ENCODE measurements at places on chromosomes 3 and 15. TPM values are rescaled to one million over a fixed set of nuclear protein-coding genes. Genes with fewer than 3 reads are reported as not detected.

The CDHR4 gene
- under 0.01 TPM for total RNA-seq

The CCDC13 gene
- total RNA-seq: 1.1 TPM

The GPR149 gene
- not detected for total RNA-seq

The KCNMB3 gene
- total RNA-seq: 1.1 TPM

The SPATA12 gene
- total RNA-seq: not detected

The ROPN1B gene
- not detected for total RNA-seq

The OSBPL10 gene
- 13.5 TPM for total RNA-seq

The DUOX1 gene
- under 0.01 TPM for total RNA-seq

The SYNM gene
- 6.2 TPM for total RNA-seq

The PLCH1 gene
- total RNA-seq: under 0.01 TPM

The NAALADL2 gene
- 13.7 TPM for total RNA-seq

The HIGD2B gene
- total RNA-seq: not detected

The FAM81A gene
- total RNA-seq: 0.18 TPM

The GP5 gene
- total RNA-seq: 0.14 TPM

The USP4 gene
- total RNA-seq: 21.7 TPM

The GLDN gene
- 75.1 TPM for total RNA-seq

The MED12L gene
- 0.28 TPM for total RNA-seq

The NOX5 gene
- total RNA-seq: 0.09 TPM

The CCR5 gene
- not detected for total RNA-seq

The GUCA1C gene
- not detected for total RNA-seq

The FBXO40 gene
- total RNA-seq: not detected

The ANKRD63 gene
- not detected for total RNA-seq

The SCG3 gene
- total RNA-seq: not detected

The CEP63 gene
- total RNA-seq: 25.1 TPM

The LDHAL6B gene
- total RNA-seq: not detected

The FAM3D gene
- not detected for total RNA-seq

The CD276 gene
- total RNA-seq: 104 TPM

The CCDC54 gene
- not detected for total RNA-seq

The CCRL2 gene
- total RNA-seq: 0.09 TPM

The MANF gene
- total RNA-seq: 120 TPM

The PIGZ gene
- 2.1 TPM for total RNA-seq

The DGKG gene
- 2.0 TPM for total RNA-seq

The CSTA gene
- 8.0 TPM for total RNA-seq

The EXD1 gene
- total RNA-seq: not detected

The NEO1 gene
- 45.1 TPM for total RNA-seq

The MAP1A gene
- 40.8 TPM for total RNA-seq

The NUP210 gene
- total RNA-seq: not detected

The GRIP2 gene
- 0.55 TPM for total RNA-seq

The COL8A1 gene
- 185 TPM for total RNA-seq
